ENCODE measurements at places on chromosomes 6 and 20.

DNA sequence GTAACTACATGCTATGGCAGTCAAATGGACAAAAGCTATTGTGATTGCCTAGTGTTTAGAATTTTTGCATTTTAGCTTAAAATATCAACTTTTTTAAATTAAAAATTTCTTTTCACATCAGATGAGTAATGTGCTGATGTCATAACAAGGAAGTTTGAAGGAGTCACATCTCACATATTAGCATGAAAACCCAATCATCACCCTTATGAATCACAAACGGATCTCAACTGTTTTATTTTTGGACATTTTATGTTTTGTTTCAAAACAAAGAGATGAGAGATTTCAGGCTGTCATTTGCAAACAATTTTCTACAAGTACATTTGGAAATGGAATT, 53.6 kb upstream of the TRERF1 start:
- no peak for DNase-seq

DNA sequence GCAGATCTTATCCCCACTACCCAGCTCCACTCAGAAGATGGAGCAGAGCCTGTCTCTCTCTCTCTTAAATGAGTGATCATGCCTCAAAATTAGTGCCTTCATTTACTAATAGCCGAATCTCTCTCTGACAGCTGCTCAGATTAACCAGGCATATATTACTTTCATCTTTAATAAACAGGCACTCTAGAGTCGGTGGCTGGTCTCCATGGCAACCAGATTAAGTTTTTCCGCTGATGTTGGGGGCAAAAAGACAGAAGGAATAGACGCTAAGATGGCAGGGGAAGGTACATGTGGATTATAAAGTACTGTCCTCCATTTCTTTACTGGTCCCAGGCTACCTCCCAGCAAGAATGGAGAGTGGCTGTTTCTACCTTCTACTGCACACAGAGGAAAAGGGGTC, 121.6 kb downstream of the QRSL1 start:
- no peak for DNase-seq

GRCh38 chr6:159695984-159696383, 2.9 kb upstream of the SOD2 start:
- DNase-seq, result no peak

- DNase-seq, result no peak
Measured at GRCh38 chr20:11050350-11050749, 376.6 kb upstream of the JAG1 start.

DNA sequence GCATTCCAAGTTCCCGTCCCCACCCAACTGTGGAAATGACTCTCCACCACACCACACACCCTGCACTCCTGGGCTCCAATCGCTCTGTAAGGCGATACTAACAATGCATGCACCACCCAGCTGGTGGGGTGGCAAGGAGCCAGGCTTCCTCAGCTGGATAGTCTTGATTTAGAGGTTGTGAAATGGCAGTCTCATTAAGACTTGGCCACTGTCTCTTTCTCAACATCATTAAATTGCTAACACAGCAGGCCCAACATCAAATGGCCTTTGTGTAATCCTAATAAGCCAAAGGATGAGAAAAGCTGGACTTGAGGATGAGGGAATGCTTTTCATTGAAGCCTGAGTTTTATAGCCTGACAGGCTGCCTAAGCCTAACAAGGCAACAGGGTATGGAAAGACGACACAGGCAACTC, 223.7 kb downstream of the GMDS start:
- DNase-seq, result peak; percentile 92

DNA sequence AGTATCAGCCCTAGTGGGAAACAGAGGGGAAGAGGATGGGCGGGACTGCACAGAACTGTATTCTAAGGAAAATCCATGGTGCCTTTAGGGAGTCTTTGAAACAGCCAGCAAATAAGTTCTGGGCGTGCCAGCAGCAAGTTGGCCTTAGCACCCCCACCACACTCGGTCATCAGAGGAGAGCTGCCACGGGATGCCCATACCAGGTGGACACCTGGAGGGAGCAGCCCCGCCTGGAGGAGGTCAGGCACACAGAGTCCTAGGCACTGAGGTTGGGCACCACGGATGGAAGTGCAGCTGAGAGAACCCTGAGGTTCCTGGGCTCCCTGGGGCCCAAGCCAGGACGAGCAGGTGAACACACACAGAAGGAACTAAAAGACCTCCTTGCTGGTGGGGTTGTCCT, 180.8 kb upstream of the PROKR2 start:
- DNase-seq, result no peak

GRCh38 chr6:25640446-25640845, 11.6 kb upstream of the SCGN start:
- DNase-seq, result no peak

DNA sequence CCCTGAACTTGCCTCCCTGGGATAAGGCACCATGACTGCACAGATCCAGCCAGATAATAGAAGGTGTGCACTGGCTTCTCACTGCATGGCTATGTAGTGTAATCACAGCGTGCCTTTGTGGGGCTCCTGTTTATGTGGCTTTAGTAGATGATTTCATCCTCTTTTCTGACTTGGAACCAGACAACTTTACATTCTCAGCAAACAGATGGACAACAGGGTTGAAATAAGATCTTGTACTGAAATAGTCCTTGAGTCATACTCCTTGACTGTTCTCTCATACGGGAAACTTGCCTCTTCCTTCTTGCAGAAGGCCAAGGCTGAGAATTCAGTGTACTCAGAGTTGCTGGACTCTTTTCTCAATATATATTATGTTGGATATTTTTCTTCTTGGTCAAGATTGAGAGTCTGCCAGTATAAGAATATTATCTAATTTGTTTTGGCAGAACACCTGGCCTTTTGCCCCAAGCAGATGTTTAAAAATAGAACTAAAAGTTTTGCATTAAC, 25.0 kb upstream of the RNF144B start:
- DNase-seq, result no peak

GRCh38 chr6:150915880-150916265, 50.4 kb downstream of the MTHFD1L start:
- peak; percentile 55 for DNase-seq

GRCh38 chr6:105459864-105460263, 57.0 kb upstream of the PREP start:
- DNase-seq, result peak; percentile 6

GRCh38 chr6:2947445-2947844, 23.9 kb downstream of the SERPINB6 start:
- DNase-seq, result no peak

All from A673 (cell line).